Stimulated activated CD4-positive, alpha-beta T cell treated with anti-CD3 and anti-CD28 coated beads, TNF-alpha, amount 100 ng/mL, for 1 hour (primary cell): ENCODE measurements at places on chromosomes 2 and 18.

- DNase-seq = no peak
Observed at GRCh38 chr18:48441405-48441881, 32.3 kb upstream of the ZBTB7C start.

- DNase-seq = no peak
Observed at GRCh38 chr2:105928563-105928962, 183.9 kb downstream of the NCK2 start.

DNA sequence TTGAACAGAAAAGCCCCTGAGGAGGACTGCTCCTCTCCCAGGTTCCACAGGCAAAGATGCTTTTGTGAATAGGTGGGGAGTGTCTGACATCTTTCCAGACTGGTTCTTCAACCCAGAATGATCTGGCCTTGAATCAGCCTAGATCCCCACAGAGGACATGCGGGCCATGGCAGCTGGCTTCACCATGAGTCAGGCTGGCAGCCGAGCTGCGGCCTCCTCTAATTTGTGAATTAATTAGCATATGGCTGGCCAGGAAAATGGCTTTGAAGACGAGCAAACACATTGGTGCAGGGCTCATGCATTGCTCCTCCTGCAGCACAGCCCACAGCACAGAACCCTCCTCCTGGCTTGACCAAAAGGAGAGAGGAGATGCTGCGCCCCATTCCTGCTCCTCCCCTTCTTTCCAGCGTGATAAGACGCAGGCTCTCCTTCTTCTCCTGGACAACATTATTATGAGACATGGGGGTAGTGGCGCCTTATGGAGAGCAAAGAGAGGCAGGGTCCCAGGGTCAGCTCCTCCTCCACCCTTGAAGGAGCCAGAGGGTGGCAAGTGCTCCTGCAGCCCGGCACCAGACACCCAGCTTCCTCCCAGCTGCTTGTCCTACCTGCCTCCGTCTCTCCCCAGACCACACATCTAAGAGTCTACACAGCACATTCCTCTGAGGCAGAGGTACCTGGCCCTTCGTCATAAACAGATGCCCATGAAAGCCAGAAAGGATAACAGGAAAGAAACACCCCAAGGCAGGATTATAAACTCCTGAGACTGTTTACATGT lies 66.7 kb downstream of the EDAR start:
- no peak for DNase-seq

DNA sequence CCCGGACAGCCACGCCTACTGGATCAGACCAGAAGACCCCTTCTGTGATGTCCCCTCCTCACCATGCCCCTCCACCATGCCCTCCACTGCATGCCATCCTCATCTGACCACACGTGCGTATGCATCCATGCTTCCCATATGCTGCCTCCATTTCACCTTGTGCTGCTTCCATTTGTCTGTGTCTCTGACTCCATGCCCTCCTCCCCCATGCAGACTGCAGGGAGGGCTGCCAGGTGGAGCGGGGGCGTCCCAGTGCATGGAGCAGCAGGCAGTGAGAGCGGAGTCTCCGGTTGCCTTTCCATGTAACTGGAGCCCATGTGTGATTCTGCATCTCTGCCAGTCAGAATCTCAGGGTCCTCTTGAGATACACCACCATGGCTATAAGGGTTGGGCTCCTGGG lies 52.6 kb downstream of the COA5 start:
- no peak for DNase-seq

GRCh38 chr2:208175840-208176153 lies 12.4 kb upstream of the CRYGA start:
- DNase-seq = no peak

DNA sequence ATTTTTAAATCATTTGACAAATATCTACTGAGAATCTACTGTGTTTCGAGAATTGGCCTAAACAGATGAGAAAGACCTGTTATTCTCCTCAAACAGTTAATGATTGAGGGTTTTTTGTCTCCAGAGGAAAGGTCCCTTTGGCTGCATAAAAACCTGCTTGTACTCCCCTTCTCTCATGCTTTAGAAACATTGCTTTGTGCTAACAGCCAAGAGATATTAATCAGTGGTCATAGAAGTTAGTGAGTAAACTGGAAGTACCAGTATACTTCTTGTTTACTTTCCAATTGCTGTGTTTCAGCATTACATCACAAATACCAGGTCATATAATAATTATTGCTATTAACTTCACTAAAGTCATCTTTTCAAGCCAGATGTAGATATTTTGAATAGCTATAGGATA lies 34.1 kb downstream of the ITGB6 start:
- no peak for DNase-seq

DNA sequence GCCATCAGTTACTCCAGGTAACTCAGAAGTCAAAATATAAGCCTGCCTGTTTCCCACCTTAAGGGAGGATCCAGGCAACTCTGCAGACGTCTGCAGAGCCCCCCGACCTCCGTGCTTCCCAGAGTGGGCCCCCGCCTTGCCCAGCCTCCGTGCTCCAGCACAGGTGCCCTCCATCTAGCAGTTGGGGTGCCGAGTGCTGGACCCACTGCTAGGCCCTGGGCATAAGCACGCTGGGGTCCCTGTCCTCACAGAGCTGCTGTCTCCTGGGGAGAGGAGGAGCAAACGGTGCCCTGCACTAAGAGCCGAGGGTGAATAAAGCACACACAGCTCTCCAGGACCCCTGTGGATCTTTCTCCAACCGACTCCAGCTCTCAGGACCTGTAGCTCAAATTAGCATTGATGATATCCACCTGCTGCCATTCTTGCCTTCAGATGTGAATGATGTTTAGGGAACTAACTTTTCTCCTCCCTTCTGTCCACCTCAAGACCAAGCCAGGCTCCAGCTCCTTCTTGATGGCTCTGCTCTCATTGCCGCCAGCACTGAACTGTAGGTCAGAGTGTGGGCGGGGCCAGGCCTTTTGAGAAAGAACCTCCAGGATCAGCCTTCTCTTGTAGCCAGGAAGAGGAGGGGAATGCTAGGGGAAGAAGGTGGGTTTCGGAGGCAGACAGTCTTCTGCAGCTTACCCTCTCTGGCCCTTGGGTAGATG lies 121.2 kb downstream of the SMAD7 start:
- no peak for DNase-seq

- DNase-seq = no peak
Observed at GRCh38 chr2:27992787-27993401, 102.4 kb downstream of the BABAM2 start.

DNA sequence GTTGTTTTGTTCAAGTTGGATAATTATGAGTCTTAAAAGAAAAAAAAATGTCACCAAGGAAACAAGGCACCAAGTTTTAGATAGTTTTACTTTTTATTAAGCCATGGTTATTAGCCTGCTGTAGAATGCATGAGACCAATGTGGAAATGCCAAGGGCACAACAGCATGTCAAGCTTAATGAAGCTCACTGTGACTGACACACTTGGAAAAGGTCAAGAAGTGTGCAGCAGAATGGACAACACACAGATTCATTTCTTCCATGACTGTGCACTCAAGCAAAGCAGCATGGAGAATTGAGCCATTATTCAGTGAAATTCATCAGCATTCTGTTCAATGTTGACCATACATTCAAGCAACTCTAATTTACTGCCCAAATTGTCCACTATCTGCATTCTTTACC lies 23.6 kb downstream of the SPHKAP start:
- DNase-seq = no peak

- DNase-seq = no peak
Observed at GRCh38 chr2:161569401-161569800, 54.8 kb upstream of the SLC4A10 start.

GRCh38 chr2:84757648-84758047 lies 123.2 kb downstream of the TRABD2A start:
- DNase-seq = no peak

GRCh38 chr2:113858764-113859163 lies 31.1 kb upstream of the ACTR3 start:
- no peak for DNase-seq

- no peak for DNase-seq
Observed at GRCh38 chr18:46334868-46335281, 230.7 kb downstream of the HAUS1 start.

DNA sequence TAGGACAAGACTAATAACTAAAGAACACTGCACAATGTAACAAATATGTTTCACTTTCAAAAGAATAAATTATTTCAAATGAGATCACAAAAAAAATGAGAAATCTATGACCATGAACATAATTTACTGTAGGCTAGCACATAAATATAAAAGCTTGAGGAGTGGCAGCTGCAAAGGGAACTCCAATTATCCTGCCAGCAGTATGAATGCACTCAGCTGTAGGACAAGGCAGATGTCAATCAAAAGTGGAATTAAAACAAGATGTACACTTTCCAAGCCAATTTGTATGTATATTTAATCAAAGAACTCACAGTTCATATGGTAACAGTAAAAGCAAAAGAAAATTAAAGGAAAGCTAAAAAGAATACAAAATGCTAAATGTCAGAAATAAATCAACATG lies 76.6 kb upstream of the NCKAP5 start:
- no peak for DNase-seq

- no peak for DNase-seq
Observed at GRCh38 chr2:156189143-156189542, 143.4 kb downstream of the NR4A2 start.

GRCh38 chr2:26917135-26917836 lies 53.2 kb upstream of the MAPRE3 start:
- no peak for DNase-seq

DNA sequence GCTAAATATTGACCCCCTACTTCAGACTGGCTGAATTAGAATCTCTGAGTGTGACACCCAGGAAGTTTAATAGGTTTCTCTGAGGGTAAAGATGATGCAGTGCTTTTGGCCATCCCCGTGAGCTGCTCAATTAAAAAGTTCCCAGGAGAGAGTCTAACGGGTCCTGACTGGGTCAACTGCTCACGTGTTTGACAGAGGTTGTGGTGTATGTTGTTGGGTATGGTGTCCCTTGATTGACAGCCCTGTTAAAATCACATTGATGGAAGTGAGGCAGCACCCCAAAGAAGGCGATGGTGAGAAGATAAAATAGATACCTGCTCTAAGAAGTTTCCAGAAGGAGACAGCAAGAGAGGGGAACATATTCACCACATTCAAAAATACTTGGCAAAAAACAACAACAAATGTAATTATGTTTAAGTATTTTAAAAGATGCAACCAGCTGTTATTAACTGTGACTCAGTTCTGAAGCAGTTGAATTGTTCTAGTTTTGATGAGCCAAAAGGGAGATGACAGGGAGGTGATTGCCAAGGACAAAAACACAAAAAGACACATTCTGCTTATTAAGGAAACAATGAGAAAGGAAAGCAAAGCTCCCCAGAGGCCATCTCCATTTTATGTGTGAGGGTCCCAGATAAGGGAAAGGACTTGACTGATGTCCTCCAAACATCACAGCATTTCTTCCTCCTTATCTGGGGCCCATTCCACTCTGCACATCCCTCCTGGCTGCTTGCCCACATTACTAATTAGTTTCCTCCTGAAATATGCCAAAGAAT lies 11.5 kb upstream of the GMCL1 start:
- no peak for DNase-seq

GRCh38 chr18:9683418-9684396 lies 24.4 kb upstream of the RAB31 start:
- DNase-seq = no peak

DNA sequence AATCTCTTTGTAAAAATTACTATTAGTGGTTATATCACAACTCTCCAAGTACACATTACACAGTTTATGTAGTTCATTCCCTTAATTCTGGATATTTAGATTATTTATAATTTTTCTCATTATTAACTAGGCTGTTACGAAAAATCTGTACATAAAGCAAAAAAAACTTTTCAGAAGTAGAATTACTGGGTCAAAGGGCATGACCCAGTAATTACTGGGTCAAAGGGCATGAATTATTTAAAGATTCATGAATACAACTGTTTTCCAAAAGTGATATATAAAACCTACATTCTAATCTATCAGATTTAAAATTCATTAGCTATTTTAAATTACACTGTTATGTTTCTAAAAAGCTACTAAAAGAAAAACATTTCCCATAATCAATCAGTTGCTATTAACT lies 55.3 kb downstream of the MSH6 start:
- no peak for DNase-seq

GRCh38 chr2:71691747-71692441 lies 238.5 kb downstream of the DYSF start:
- DNase-seq = no peak
